ENCODE measurements at places on chromosomes 7 and 10.
A peak's percentile ranks its signal among the peaks of the same experiment; 100 is the strongest.

DNA sequence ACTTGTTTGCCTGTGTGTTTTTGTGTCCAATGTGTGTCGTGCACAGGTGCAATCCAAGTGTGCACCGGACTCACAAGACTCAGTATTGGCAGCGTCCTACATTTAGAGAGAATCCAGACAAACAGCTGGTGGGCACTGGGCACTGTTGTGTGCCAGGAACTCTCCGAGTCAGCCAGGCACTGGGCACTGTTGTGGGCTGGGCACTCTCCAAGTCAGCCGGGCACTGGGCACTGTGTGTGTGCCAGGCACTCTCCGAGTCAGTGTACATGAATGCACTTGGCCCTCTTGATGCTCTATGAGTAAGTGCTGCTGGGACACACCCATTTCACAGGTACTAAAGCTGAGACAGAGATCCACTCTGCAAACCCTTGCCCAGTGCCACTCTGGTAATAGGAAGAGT lies 303.5 kb downstream of the PTPRN2 start:
- DNase-seq = no peak

GRCh38 chr7:18320971-18321567 lies 174.5 kb upstream of the HDAC9 start:
- no peak for DNase-seq

DNA sequence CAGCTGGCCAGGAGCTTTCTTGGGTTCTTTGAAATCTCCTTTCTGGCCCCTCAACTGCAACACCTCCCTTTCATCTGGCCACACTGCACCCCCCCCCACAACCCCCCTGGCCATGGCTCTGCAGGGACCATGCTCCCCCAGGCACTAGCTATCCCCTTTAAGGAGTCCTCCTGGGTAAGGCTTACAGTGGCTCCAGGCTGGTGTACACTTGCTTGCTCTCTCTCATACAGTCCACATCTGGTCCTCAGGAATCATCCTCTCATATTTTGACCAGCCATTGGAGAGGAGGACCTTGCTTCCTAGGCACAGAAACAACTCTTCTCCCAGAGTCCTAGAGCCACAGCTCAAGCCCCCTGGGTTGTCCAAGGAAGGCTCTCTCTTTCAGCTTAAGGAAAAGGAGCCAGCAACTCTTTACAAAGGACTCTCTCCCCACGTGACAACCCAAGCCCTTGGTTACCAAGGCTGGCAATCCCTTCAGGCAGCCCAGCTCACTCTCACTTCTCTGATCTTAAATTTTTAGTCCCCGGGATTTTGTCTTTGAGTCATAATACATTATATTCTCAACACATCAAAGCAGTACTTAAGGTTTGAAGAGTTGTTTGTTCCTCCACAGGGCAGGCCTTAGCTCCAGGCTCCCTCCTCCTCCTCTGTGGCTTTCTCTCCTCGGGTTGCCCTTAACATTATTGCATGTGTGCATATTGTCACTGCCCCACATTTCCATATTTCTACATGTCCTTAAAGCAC lies 9.9 kb downstream of the GARIN1A start:
- no peak for DNase-seq

DNA sequence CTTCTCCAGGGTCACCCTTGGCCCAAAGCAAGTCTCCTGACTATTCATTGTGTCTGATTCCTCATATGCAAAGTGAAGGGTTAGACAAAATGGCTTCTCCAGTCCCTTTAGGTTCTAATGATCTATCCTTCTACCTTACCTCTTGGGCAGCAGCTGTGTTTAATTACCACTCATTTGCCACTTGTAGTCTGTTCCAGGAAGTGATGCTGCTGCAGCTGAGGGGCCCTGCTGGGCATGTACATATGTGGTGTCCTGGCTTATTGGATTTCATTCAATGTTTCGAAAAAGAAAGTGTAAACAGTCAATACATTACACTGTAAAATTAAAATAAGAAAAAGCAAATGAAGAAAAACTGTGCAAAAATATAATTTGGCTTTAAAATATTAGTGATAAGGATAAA lies 36.6 kb downstream of the SCIN start:
- DNase-seq = no peak

DNA sequence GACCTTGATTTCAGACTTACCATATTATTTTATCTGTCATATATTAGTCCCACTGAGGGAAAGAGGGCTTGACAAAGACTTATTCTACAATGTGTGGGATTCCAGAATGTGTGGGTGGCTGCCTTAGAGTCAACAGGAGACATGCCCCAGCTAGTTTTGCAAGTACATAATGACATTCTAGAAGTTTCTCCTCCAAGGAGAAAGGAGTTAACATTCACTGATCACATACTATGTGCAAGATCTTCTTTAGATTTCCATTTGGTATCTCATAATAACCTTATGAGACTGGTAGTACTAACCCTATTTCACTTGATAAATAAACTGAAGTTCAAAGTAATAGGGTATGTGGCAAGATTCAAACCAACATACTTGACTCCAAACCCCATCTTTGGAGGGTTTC lies 25.2 kb downstream of the IRF5 start:
- DNase-seq = no peak

DNA sequence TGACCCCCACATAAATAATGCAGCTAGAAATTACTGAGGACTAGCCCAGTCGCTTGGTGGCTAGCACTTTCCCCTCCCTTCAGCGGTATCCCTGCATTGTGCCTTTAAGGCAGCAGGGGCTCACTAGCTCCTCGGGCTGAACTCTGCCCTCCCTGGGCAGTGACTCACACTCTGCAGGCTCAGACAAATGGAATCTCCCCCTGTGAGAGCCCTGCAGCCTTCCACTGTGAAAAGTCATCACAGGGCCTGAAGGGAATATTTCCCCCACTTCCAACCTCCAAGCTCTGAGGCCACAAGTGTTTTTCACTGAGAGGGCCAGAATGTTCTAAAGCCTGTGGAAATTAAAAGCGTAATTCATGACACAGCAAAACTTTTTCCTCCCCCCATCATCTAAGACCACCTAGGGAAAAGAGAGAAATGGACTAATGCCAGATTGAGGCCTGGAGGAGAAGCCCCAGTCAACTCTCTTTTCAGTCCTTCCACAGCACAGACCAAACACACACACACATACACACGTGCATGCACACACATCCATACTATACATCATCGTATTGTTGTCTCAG lies 93.6 kb upstream of the COL1A2 start:
- DNase-seq = peak; percentile 30

- peak; percentile 10 for DNase-seq
Observed at GRCh38 chr7:37031571-37032257, 307.4 kb upstream of the AOAH start.

DNA sequence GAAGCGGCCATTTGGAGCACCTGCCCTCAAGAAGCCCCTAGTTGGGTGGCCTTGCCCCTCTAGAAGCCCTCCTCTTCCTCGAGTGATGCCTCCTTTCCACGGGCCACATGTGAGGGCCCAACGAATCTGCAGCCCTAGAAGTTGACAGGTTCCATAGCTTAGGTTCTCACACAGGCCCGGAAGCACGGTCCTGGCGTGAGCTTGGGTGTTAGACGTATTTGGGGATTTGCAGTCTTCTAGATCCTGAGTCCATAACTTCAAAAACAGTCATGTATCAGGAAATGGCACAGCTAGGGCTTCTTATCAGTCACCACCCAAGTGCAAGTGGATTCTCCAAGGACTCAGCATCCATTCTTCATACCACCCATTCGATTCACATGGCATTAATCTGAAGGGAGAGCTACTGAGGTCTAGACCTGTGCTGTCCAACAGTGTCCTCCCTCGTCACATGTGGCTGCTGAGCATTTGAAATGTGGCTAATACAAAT lies 477 bp upstream of the FBXW4 start:
- DNase-seq = peak; percentile 15

DNA sequence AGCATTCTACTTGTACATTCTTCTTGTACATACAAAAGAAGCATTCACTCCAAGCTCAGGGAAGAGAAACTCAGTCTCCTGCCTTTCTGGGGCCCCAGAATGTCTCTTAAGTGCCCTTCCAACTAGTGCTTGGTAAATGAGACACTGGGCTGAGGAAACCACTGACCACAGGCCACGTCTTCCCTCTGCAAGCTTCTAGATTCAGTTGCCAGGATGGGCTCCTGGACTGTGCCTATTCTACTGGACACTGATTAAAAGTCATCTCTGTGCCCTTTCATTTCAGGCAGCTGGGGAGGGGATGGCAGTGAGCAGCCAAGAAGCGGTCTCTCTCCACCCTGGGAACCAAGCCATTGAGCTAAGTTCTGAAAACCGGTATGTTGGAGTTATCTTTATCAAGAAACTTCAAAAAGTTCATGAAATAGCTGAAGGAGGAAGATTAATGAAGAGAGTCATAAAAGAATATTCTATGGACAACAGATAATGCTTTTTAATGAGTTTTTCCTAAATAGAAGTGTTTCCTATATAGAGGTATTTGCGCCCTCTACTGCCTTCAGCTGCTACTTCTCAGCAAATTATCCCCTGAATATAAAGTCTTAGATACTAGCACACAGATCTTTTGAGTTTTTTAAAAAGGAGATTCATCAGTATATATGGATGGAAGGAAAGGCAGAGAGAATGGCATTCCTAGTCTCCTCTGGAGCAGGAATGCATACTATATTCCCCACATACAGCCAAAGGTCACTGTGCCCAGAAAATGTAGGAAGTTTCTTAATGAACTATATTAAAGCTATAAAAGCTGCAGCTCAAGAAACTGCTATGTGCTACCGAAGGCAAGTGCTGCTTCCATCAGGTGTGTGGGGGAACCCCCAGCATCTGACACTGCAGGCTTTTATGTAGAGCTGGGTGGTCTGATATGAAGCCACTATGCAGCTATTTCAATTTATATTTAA lies 8.4 kb upstream of the IFIT1B start:
- peak; percentile 18 for DNase-seq

GRCh38 chr7:93861325-93861949 lies 29.1 kb downstream of the TFPI2 start:
- DNase-seq = no peak

DNA sequence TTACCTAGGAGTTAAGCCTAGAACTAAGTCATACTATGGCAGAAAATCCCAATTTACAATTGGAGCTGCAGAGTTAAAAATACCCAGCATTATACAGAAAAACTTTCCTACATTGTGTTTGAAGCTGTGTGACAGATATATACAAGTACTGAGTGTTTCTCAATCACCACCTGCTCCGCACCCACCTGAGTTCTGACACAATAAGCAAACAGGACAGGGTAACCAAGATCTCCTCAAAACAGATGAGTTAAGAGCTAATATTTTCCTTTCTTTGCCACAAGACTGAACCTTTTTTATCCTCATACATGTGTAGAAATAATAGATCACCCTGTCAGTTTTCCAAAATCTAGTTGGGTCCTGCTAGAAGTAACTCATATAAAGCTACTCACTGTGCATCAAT lies 186.3 kb downstream of the DOCK4 start:
- no peak for DNase-seq

- DNase-seq = no peak
Observed at GRCh38 chr10:90723416-90724068, 134.3 kb downstream of the HTR7 start.

- DNase-seq = no peak
Observed at GRCh38 chr10:77911535-77912123, 14.9 kb downstream of the DLG5 start.

DNA sequence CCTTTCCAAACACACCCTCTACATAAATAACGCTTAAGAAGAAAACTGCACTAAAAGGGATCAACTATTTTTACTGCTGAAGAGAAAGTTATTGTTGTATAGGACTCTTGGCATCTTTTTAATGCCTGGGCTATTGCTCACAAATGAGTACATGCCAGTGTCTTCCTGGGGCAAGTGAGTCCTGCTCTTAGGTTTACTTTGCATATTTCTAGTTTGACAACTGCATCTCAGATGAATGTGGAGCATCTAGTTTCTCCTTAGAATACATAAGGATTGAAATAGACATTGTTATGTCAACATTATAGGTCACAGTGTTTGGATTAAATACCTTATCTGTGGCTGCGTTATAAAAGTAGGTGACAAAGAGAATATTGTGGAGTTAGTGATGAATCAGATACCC lies 44.5 kb downstream of the PSMC2 start:
- DNase-seq = no peak

DNA sequence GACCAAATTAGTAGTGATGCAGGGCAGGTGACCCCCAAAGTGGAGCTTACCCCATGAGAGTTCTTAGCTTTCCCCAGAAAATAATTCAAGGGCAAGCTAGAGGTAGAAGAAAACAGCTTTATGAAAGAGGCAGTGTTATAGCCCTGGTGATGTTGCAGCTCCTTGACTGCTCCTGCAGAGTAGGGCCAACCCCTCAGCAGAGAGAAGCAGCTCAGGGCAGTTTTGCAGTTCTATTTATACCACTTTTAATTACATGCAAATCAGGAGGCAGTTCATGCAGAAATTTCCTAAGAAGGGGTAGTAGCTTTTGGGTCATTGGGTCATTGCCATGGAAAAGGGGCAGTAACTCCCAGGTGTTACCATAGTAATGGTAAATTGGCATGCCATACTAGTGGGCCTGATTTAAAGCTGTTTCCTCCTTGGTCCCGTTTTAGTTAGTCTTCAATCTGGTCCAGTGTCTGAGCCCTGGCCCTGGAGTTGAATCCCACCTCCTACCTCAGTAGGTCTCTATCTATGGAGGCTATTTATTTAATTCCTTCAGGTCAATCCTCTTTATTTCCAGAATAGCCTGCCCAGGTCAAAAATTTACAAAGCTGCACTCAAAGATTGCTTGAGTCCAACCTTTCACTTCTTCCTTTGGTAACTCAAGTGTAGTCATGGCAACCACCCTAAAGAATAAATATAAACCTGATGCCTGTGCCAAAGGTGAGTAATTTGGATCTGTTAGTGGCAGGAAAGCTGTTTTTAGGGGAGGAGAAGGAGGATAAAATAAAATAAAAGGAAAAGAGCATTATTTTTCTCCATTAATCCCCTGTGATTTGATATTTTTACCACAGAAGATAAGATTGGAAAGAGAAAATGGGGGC lies 29.5 kb downstream of the PLXDC2 start:
- DNase-seq = no peak

DNA sequence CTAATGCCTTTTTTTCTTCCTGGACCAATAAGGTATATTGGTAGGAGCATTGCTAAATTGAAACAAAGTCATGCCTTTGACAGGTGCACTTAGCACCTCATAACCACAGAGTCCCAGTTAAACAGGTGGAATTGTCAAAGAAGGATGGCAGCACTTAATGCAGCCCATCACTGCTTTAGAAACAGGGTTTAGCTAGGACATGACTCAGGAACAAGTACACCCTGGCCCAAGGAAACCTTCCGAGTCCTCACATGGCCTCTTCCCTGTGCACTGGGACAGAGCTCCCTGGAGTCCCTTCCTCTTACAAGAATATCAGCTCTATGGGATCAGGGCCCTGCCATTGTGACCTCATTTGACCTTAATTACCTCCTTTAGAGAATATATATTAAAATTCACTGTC lies 382.7 kb downstream of the EXOC4 start:
- no peak for DNase-seq

DNA sequence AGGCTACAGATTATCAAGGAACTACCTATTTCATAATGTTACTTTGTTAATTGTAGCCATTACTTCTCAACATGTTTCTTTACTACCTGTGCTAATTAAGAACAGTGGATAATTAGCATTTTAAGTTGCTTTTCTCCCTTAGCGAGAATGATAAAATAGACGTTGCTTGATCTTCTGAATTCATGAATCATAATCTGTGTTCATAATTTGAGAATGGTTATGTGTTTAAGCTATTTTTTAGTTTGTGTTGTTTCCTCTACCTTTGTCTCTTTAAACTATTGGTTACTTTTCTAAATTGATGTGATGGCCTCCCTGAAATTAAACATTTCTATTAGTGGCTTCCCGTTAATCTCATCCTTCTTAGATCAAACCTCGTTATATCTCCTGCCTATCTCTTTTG lies at the start of gene ZRANB1:
ZRANB1 (plus strand) TSS at position 301 of the 400 bp plus-strand sequence. CDS start 371 bp downstream, outside the sequence.
- DNase-seq = no peak
